Endothelial cell of umbilical vein (primary cell): ENCODE measurements at places on chromosomes 12 and 14. TPM values are rescaled to one million over a fixed set of nuclear protein-coding genes. Genes with fewer than 3 reads are reported as not detected.

FGF6 gene
- not detected in 2 replicates for total RNA-seq

MUCL1 gene
- total RNA-seq = not detected in 2 replicates

TMEM132C gene
- not detected in 2 replicates for total RNA-seq

RASSF8 gene
- 58.3 and 59.3 TPM in 2 replicates for total RNA-seq

FAM186B gene
- total RNA-seq = 0.21 and 0.33 TPM in 2 replicates

SOCS2 gene
- 4.1 and 5.6 TPM in 2 replicates for total RNA-seq

CCDC38 gene
- total RNA-seq = not detected in 2 replicates

OR11G2 gene
- total RNA-seq = not detected in 2 replicates

ITGA7 gene
- total RNA-seq = 0.84 and 1.0 TPM in 2 replicates

KRT77 gene
- total RNA-seq = not detected in 2 replicates

CD63 gene
- 1,054 and 1,063 TPM in 2 replicates for total RNA-seq

CSAD gene
- 21.1 and 22.0 TPM in 2 replicates for total RNA-seq

FLRT2 gene
- total RNA-seq = 125 and 202 TPM in 2 replicates

CIT gene
- 50.1 and 61.8 TPM in 2 replicates for total RNA-seq

NFATC4 gene
- 88.1 and 88.5 TPM in 2 replicates for total RNA-seq

VWF gene
- total RNA-seq = 1,882 and 2,328 TPM in 2 replicates

PLBD1 gene
- total RNA-seq = 0.14 TPM in 1 of 2 replicates, not detected in the other

MANSC4 gene
- 0.65 TPM in 1 of 2 replicates, not detected in the other for total RNA-seq

PPP4R4 gene
- total RNA-seq = not detected in 2 replicates

SCN8A gene
- 20.2 and 20.4 TPM in 2 replicates for total RNA-seq

TOMM20L gene
- total RNA-seq = not detected in 2 replicates

ABCD2 gene
- not detected in 2 replicates for total RNA-seq

SLC15A4 gene
- 24.5 and 24.6 TPM in 2 replicates for total RNA-seq

RIN3 gene
- total RNA-seq = 20.8 and 29.5 TPM in 2 replicates

MYH6 gene
- total RNA-seq = not detected in 2 replicates

INHBC gene
- not detected in 2 replicates for total RNA-seq

MLXIP gene
- 65.5 and 72.5 TPM in 2 replicates for total RNA-seq

PARPBP gene
- total RNA-seq = 19.0 and 19.6 TPM in 2 replicates

CCDC177 gene
- not detected in 2 replicates for total RNA-seq

HOXC12 gene
- total RNA-seq = not detected in 2 replicates

SLC7A7 gene
- 18.5 and 22.5 TPM in 2 replicates for total RNA-seq

DTX1 gene
- total RNA-seq = 0.14 and 0.22 TPM in 2 replicates

SNRPF gene
- total RNA-seq = 36.6 and 40.7 TPM in 2 replicates

SPX gene
- total RNA-seq = not detected in 2 replicates

PHETA1 gene
- 12.9 and 20.0 TPM in 2 replicates for total RNA-seq

FOXN4 gene
- total RNA-seq = not detected in 2 replicates

GPR84 gene
- total RNA-seq = not detected in 2 replicates

NPAS3 gene
- 0.13 and 0.65 TPM in 2 replicates for total RNA-seq

SIX4 gene
- 4.7 and 7.5 TPM in 2 replicates for total RNA-seq

MYO1A gene
- total RNA-seq = not detected in 2 replicates

BCL11B gene
- 0.07 TPM in 2 replicates for total RNA-seq

NXPH4 gene
- total RNA-seq = not detected in 2 replicates

PLD4 gene
- 0.05 and 0.11 TPM in 2 replicates for total RNA-seq

CLEC7A gene
- not detected in 2 replicates for total RNA-seq

MYBPC1 gene
- total RNA-seq = not detected in 2 replicates

KRT6C gene
- total RNA-seq = not detected in 2 replicates

TSPAN19 gene
- not detected in 2 replicates for total RNA-seq

NOS1 gene
- not detected in 2 replicates for total RNA-seq
